ENCODE measurements at places on chromosomes 12 and 14. TPM values are rescaled to one million over a fixed set of nuclear protein-coding genes. Genes with fewer than 3 reads are reported as not detected.
A peak's percentile ranks its signal among the peaks of the same experiment; 100 is the strongest.

- DNase-seq = no peak
These were observed 267.4 kb downstream of the ZFP36L1 start for GRCh38 chr14:68525516-68525915.

GRCh38 chr14:97851428-97851995 is 1054.3 kb downstream of the VRK1 start:
- no peak for DNase-seq

DNA sequence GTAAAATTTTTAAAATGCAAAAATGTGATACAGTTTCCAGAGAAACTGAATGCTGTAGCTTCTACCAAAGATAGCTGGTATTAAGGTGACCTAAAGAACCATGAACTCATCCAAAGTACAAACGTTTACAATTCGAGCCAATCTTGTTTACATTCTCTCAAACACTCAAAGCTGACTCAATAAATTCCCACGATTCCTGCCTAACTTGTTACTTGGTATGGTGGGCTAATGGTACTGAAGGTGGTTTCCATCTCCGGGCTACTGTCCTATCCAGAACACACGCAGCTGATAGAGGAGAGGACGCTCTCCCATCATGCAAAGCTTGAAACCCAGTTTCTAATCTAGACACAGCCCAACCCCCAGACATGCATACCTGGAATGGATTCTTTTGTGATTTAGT is 31.5 kb downstream of the RAD9B start:
- DNase-seq = no peak

DNA sequence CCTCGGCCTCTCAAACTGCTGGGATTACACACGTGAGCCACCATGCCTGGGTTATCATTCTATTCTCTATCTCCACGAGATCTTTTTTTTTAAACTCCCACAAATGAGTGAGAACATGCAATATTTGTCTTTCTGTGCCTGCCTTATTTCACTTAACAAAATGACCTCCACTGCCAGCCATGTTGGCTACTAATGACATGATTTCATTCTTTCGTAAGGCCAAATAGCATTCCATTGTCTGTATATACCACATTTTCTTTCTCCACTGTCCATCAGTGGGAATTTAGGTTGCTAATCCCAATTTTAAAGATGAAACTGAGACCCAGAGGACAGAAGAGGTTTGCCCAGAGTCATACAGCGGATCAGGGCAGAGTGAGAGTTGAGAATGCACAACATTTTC is 10.9 kb upstream of the TRPV4 start:
- peak; percentile 53 for DNase-seq

NELL2 gene
- not detected for polyA plus RNA-seq

GRCh38 chr14:22305607-22306006 is 283.4 kb downstream of the DAD1 start:
- DNase-seq = no peak

DNA sequence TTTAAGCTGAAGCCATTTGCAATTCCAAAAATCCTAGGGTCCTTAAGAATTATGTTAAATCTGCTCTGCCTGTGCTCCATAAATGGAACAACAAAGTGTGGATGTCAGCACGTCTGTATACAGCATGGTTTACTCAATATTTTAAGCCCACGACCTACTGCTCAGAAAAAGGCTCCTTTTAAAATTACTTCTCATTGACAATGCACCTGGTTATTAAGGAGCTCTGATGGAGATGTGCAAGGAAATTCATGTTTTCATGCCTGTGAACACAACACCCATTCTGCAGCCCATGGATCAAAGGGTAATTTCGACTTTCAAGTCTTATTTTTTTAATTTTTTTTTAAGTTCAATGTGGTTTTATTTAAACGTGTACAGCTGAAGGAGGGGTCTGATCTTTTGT is 48.1 kb downstream of the FBXO33 start:
- DNase-seq = no peak

DNA sequence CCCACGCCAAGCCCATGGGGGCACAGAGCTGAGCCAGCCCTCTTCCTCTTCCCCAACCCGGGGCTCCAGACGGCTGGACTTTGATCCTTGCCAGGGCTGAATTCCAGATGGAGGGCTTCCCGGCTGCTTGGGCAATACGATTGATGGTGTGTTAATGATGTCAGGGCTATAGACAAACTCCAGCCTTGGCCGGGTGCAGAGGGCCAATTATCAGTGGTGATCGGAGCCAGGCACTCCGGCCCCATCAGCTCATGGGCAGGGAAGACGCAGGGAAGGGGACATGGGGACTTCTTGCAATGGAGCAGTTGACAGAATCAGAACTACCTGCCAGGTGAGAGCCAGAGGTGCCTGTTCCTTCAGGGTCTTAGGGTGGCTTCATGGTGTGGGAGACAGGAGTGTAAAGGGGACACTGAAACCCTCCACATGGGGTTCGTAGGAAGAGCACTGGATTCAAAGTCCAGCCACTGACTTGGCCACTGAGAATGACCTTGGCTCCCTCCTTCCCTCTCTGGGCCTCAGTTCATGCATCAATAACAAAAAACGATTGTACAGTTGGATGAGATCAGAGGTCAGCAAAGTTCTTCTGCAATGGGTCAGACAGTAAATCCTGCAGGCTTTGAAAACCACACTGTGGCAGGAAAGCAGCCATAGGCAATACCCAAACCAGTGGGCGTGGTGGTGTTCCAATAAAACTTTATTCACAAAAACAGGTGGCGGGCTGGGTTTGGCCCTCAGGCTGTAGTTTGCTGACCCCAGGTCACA is 333.7 kb downstream of the MED13L start:
- DNase-seq = no peak

DNA sequence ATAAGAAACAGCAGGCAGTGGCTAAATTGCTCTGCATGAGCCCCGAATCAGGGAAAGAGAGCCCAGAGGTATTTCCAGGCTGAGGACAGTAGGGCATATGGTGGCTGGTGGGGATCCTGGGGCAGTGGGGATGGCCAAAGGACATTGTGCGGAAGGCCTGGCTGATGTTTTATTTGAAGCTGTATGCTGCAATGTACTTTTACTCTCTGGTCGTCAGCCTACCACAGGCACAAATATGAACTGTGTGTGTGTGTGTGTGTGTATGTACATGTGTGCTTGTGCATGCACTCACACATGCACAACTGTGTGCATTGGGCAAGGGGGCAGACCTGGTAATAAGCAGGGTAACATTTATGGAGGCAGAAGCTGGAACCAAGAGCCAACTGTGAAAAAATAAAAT is 74.7 kb upstream of the GZMB start:
- no peak for DNase-seq

DPF3 gene
- 6.8 TPM for polyA plus RNA-seq

GRCh38 chr14:68684466-68685418 is 108.1 kb downstream of the ZFP36L1 start:
- DNase-seq = peak; percentile 34

- peak; percentile 54 for DNase-seq
These were observed at the start of gene NXPH4 for GRCh38 chr12:57216014-57216911. Gene NXPH4, plus strand, starts transcription at chr12:57216794. Its CDS starts 176 bp downstream, at chr12:57216970.

DNA sequence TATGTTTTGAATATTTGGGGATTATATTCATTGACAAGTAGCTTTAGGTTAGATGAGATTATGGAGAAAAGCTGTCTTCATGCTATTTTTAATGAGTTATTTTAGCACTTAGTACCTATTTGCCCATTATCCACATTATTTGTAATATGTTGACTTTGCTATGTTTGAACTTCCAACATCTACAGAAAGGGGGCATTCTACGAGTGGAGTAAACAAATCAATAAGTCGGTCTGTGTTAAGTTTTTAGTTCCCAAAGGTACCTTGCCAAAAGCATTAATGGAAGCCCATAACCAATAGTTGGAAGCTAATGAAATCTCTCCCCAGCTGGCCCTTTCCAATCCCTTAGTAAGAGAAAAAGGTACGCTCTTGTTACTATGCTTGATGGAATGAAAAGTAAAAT is 250.0 kb upstream of the E2F7 start:
- DNase-seq = no peak

- no peak for DNase-seq
These were observed 127.2 kb downstream of the SLC15A5 start for GRCh38 chr12:16150276-16150675.

ASCL1 gene
- not detected for polyA plus RNA-seq

- no peak for DNase-seq
These were observed 110.1 kb upstream of the DIO3 start for GRCh38 chr14:101451166-101451565.

GRCh38 chr14:104328607-104329006 is 190.2 kb downstream of the KIF26A start:
- no peak for DNase-seq

DNA sequence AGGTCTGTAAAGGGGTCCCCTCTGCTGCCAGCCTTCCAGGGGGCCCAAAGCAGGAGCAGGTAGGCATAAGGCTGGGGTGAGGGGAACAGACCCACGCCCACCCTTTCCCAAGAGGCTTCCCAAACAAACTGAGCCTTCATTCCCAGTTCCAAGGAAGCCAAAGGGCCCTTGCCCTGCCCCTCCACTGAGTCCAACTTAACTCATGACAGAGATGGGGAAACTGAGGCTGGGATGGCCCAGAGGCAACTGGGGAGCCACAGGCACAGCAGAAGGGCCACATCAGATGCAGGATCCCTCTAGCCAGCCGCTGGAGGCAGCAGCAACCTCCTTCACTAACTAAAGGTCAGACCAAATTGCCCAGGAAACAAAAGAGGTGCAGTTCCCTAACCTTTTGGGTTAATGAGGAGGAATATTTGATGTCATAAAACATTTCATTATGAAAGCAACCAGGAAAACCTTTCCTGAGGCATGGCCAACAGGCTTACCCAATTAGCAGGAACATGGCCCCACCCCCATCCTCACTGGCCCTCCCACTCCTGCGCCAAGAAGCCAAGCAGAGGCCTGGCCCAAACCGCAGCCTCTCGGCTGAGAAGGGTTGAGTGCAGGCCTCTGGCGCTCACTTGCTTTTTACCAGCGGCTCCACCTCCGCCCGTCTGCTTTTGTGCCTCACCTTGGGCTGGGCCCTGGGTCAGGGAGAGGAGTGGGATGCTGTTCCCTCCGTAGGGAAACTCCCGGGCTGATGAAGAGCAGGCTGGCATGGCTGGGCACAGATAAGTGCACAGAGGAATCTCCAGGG is 293.5 kb upstream of the RTL1 start:
- no peak for DNase-seq

DNA sequence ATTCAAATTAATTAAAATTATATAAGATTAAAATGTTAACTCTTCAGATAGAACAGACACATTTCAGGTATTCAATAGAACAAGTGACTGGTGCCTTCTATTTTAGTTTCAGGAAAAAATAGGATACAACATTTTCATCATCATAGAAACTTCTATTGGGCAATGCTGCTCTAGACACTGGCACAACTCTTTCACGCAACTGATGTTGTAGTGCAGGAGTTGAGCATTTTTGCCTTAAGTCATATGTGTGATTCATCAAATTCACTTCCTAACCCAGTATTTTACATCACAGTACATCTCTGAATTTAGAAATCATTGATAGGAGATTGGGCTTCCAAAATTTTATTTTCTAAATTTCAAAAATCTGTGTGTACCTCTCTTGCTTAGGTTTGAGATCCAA is 215.4 kb upstream of the DIO2 start:
- DNase-seq = peak; percentile 64

DNA sequence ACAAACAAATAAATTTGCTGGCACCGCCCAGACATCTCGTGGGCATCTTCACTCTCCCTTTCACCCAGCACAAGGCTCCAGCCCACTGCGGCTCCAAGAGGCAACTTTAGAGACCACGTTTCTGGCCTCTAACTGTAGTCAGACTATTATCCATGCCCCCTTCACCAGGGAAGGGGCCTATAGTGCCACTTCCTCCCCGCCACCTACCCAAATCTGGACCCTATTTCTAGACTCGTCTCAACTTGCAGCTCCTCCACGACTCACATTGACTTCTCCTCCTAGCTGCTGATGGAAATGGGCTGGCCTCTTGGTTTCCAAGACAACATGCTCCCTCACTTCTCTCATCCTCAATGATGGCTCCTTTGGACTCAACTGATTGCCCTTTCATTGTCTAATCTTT is 12.3 kb downstream of the KRT1 start:
- no peak for DNase-seq

DNA sequence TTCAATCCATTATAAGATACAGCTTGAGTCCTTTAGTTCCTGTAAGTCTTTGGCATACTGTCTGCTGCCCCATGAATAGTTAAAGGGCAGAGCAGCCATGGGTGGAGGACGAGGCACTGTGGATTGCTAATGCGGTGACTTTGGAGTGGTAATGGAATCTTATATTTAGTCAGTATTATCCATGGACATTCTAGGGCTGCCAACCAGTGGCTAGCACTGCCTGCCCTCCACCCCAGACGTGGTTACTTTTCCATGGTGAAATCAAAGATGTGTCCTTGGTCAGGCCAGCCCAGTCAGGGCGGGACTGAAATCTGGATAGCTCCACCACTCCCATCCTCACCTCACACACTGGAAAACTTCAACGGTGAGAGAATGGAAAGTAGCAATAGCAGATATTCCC is 2.3 kb downstream of the TTC9 start:
- DNase-seq = no peak

SYNDIG1L gene
- not detected for polyA plus RNA-seq

ASIC1 gene
- 1.4 TPM for polyA plus RNA-seq

GRCh38 chr14:20176330-20176729 is 14.4 kb upstream of the OR11G2 start:
- no peak for DNase-seq

RBP5 gene
- 0.38 TPM for polyA plus RNA-seq

GRCh38 chr12:68028647-68029046 is 39.4 kb downstream of the IFNG-AS1 start:
- DNase-seq = no peak

- no peak for DNase-seq
These were observed 502 bp downstream of the KIF26A start for GRCh38 chr14:104138718-104139459.

POTEG gene
- polyA plus RNA-seq = not detected

GRCh38 chr12:32706335-32707024 is 27.4 kb downstream of the DNM1L start:
- DNase-seq = no peak

DDX47 gene
- polyA plus RNA-seq = 123 TPM

- no peak for DNase-seq
These were observed 19.8 kb upstream of the OVCH1 start for GRCh38 chr12:29517264-29517663.

DNA sequence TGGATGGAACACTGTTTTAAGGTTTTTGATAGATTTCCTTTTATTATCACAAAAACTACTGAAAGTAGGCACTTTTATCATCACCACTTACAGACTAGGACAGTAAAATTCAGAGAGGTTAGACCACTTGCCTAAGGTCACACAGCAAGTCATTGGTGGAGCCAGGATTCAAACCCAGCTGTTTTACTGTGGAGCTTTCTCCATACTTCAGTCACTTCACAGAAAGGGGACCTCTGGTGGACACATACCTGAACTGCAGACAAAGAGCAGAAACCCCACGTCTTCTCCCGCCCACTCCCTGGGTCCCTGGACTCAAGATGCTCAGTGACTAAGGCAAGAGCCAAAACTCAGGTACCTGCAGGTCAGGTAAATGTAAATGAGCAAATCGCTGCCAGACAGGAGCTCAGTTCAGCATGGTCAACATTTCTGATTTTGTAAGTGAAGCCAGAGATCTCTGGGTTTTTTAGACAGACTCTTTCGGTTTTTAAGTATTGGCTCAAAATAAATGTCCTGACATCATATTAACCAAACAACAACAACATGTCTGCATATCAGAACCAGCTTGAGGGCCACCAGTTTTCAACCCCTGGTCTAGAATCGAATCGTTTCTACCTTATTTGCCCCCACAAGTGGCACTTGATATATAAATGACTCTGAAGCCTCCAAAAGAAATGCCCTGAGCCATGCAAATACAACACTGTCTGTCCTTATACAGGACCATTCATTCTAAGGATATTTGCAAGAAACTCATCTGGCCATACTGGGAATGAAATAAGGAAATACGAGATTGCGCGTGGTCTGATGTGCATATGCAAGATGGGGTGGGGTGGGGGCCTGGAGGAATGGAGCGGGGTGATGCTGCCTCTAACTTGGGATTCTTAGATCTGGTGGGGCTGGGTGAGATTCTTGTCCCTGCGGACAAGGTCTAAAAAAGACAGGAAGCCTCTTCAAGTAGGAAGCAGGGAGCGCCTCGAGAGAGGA is 110.9 kb downstream of the KSR2 start:
- DNase-seq = peak; percentile 61

Data from GM23248 (cell line).